Forelimb muscle (tissue), 1 donor: ENCODE measurements at places on chromosomes 2 and 18. TPM values are rescaled to one million over a fixed set of nuclear protein-coding genes. Genes with fewer than 3 reads are reported as not detected.

DNA sequence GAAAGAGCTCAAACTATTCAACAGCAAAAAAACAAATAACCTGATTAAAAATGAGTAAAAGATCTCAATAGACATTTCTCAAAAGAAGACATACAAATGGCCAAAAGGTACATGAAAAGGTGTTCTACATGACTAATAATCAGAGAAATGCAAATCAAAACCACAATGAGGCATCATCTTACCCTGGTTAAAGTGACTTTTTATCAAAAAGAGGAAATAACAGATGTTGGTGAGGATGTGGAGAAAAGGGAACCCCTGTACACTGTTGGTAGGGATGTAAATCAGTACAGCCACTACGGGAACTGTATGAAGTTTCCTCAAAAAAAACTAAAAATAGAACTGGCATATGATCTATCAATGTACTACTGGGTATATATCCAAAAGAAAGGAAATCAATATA, 39.8 kb upstream of the TMEM163 start:
- no peak for DNase-seq

- no peak for DNase-seq
Measured at GRCh38 chr18:76447258-76447890, 47.7 kb downstream of the ZNF516 start.

GRCh38 chr2:240458044-240458899, 22.8 kb downstream of the GPC1 start:
- no peak for DNase-seq

- no peak for DNase-seq
Measured at GRCh38 chr2:84957771-84958134, 13.2 kb upstream of the KCMF1 start.

- DNase-seq, result no peak
Measured at GRCh38 chr2:97851172-97851571, 137.8 kb downstream of the ZAP70 start.

DNA sequence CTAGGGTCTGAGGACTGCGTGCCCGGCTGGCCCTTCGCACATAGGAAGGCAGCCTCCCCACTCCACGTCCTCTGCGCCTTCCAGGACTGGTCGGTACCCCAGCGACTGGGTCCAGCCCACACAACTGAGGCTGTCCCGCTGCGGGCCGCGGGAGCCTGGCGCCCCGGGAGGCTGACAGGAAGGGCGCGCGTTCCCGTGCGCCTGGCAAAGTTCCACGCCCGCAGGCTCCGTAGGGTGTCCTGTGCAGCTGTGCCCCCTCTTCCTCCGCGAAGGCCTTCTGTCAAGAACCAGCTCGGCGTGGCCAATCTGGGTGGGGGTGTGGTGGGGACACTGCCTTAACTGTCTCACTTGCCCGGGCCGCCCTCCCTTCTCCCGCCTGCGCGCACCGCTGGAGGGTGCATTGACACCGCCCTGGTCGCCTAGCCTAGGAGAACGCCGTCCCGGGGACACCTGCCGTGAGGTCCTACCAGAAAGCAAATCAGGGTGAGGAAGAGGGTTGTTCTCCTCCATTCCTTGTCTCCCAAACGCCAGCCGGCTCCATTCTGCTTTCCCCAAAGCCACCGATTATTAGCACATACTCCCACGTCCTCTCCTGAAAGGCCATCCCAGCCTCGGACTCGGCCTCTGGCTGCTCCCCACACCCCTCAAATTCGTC, 618 bp upstream of the LYPD1 start:
- DNase-seq, result no peak

GRCh38 chr2:231987124-231987727, 25.7 kb downstream of the DIS3L2 start:
- DNase-seq, result peak; percentile 34

- no peak for DNase-seq
Measured at GRCh38 chr18:57798713-57799373, 4.3 kb downstream of the ATP8B1 start.

DNA sequence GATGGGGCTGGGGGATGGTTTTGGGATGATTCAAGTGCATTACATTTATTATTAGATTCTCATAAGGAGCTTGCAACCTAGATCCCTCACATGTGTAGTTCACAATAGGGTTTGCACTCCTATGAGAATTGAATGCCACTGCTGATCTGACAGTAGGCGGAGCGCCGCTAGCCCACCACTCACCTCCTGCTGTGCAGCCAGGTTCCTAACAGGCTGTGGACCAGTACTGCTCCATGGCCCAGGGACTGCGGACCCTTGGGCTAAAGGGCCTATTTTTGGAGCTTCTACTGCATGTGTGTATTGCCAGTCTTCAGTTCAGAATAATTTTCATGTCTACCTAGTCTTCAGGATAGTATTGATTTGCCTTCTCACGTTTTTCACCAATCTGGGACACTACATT, 165.3 kb upstream of the TWIST2 start:
- DNase-seq, result no peak

- DNase-seq, result peak; percentile 99
Measured at GRCh38 chr18:56083097-56083521, 495.1 kb upstream of the TCF4 start.

DNA sequence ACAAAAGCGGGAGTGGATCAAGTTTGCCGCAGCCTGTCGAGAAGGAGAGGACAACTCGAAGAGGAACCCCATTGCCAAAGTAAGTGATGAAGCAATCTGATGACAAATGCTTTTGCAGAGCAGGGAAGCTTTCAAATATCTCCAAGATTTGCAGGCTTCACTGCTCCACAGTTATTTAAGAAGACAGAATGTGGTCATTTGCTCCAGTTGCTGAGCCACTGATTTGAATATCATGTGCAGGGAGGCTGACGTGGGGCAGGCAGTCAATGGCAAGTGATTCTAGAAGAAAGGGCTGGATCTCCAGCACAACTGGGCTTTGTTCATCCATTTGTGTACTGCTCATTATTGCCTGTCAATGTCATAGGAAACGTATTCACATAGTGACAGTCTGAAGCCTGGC, 10.2 kb downstream of the DSG4 start:
- no peak for DNase-seq

DNA sequence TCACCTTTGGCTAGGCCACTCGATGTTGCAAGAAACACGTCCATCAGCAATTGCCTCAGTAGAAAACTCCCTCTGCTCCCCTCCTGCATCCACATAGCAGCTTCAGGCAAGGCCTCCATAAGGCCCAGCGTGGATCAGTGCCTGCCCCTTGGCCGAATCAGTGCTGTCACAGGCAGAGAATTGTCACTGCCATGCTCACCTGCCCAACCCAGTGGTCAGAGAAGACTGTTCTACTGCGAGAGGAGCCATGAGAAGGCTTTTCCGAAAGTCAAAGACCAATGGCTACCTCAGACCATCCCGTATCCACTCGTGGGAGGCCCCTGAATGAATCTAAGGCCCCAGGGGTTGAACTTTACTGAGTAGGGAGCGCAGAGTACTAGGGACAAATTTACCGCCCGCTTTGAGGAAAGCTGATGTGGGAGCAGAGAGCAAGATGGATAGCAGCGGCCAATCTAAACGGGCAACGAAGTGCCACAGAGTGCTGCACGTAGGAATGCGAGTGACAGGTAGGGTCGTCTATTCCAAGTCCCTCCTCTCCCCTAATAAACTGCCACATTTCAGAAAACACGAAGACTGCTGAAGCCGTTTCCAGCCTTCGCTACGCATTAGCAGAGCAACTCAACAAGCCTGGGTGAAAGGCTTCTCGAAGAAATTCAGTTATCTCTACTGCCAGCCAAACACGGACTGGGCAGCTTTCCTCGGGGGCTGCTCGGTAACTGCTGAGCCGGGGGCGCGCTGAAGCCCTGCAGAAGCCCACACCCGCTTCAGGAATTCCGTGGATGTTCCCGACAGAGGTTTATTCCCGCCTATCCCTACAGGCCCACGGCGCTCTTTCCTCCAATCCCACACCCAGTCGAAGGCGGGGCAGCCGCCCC, 968 bp upstream of the RALBP1 start:
- peak; percentile 48 for DNase-seq

DNA sequence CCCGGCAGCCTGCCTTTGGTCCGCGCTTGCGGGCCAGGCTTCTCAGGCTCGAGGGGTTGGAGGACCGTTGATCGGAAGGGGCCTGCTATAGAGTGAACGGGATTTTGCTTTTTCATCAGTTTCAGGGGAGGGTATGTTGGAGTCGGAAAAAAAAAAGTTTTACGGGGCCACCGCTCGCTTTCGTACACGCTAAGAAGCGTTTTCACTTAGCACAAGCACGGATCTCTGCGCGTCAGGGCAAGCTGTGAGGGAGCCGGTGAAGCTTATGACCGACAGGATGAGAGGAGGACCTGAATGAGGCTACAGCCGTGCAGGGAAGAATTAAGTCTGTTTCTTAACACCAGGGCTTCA, 443 bp downstream of the CPSF3 start:
- no peak for DNase-seq

- DNase-seq, result no peak
Measured at GRCh38 chr2:62641410-62641843, 64.1 kb upstream of the EHBP1 start.

DNA sequence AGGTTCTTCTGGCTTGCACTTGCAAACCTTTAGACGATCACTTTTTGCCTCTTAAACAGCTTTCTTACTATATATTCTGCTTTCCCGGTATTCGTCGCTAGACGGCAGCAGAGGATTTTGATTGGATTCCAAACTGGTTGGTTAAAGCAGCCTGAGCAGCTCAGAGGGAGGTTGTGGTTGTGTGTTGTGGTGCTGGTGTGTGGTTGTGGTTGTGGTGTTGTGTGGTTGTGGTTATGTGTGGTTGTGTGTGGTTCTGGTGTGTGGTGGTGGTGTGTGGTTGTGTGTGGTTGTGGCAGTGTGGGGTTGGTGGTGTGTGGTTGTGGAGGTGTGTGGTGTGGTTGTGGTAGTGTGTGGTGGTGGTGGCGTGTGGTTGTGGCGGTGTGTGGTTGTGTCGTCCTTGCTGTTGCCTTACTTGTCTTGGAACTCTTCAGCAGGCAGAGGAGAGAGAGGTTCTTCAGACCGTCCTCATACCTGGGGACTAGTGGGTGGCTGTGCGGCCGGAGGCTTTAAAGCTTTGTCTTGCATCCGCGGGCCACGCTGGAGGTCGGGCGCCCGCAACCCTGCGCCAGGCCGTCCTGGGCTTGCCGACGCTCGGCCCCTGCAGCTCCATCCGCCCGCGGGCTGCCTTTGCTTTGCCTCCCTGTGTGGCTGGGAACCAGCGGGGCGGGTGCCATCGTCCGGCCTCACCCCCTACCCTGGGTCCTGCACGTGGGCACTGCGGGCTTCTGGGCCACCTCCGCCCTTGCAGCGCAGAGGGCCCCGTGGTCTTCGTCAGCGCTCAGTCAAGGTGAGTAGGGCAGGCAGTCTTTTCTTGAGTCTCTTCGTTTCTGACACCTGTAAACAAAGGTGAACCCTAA, 190.8 kb downstream of the ARHGAP28 start:
- no peak for DNase-seq

DNA sequence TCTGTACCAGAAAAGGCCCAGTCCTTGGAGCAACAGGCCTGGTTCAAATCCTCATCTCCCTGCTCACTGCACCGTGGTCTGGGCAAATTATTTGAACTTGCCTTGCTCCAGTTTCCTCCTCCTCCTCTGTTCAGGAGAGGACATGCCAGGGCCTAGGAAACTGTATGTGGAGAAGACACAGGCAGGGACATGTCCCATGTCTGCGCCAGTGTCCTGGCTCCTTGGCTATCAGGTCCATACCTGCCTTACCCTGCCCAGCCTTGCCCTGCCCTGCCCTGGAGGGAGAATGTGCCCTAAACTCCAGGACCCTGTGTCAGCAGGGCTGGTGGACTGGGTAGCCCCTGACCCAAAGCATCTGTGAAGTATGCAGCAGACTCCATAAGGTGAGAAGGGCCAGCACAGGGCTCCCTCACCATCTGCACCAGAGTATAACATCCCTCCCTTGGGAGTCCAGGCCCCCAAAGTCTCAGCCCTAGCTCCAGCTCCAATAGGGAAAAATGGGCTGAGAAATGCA, 165.3 kb downstream of the GALNT1 start:
- DNase-seq, result no peak

- peak; percentile 72 for DNase-seq
Measured at GRCh38 chr2:158046121-158046880, 55.4 kb upstream of the UPP2 start.

- DNase-seq, result no peak
Measured at GRCh38 chr2:231769170-231770136, 11.6 kb downstream of the PDE6D start.

DNA sequence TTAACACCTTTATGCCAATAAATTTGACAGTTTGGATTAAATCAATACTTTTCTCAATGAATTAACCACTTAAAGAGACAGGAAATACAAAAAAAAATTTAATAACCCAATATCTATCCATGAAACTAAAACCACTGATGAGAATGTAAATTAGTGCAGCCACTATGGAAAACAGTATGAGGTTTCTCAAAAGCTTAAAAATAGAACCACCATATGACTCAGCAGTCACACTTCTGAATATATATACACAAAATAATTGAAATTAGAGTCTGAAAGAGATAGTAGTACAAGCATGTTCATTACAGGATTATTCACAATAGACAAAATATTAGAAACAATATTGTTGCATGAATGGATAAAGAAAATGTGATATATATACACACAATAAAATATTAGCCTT, 382.1 kb upstream of the SETBP1 start:
- DNase-seq, result no peak

GRCh38 chr2:56656826-56657225, 473.0 kb downstream of the CCDC85A start:
- no peak for DNase-seq

DNA sequence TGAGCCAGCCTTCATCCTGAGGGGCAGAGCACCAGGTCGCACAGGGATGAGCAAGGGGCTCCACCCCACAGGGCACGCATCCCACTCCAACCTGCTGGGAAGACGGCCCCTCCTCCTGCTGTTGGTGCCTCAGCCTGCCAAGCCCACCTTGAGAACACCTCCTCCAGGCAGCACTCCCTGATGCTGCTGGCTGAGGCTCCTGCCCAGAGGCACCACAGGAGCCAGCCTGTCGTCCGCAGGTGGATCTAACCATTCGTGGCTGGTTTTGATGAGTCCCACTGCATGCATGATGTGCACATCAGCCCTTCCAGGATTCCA, 58.4 kb downstream of the BIN1 start:
- DNase-seq, result no peak

DNA sequence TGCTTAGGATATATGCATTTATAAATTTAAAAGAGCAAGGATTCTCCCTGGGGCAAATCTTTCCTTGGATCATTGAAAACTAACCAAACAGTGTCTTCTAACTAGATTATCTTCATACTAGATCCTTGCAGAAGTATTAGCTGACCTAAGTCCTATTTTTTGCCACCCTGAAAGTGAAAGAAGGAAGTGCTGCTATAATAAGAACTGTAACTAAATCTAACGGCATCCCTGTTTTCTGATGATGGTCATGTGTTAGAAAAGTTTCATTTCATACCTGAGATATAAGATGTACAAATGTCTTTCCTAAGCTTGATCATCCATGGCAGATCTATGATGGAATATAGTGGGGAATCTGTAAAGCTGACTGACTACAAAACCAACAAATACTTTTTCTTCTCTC, 102.7 kb downstream of the MAP2 start:
- no peak for DNase-seq

The REG3A gene
- polyA plus RNA-seq, result not detected

The RAB17 gene
- 4.1 TPM for polyA plus RNA-seq

The CCDC85A gene
- polyA plus RNA-seq, result 3.2 TPM

The SULT1C4 gene
- polyA plus RNA-seq, result 16.6 TPM

The GALNT14 gene
- 2.4 TPM for polyA plus RNA-seq

The CAPN14 gene
- polyA plus RNA-seq, result not detected

The CFAP53 gene
- polyA plus RNA-seq, result 0.32 TPM

The LYPD6 gene
- 2.3 TPM for polyA plus RNA-seq

The TTN gene
- 322 TPM for polyA plus RNA-seq

The COPS9 gene
- 83.8 TPM for polyA plus RNA-seq

The REG1B gene
- not detected for polyA plus RNA-seq

The SCN2A gene
- polyA plus RNA-seq, result 0.05 TPM
